ENCODE measurements at places on chromosomes 3 and 15.
A peak's percentile ranks its signal among the peaks of the same experiment; 100 is the strongest.

- H3K4me1 ChIP-seq, result no peaks in the 10 kb centered on the region
- no peak overlapping the region for H3K27ac ChIP-seq
- H3K4me3 ChIP-seq, result no peak overlapping the region
- no peaks in the 10 kb centered on the region for H3K36me3 ChIP-seq
Measured at GRCh38 chr3:173743111-173743510, 345.6 kb downstream of the NLGN1 start.

GRCh38 chr3:129424185-129424841 is 4.1 kb downstream of the EFCAB12 start:
- DNase-seq, result no peak
- H3K36me3 ChIP-seq, result no peaks in the 10 kb centered on the region
- no peak overlapping the region for H3K4me3 ChIP-seq
- no peak overlapping the region for H3K27ac ChIP-seq
- no peaks in the 10 kb centered on the region for H3K27me3 ChIP-seq

DNA sequence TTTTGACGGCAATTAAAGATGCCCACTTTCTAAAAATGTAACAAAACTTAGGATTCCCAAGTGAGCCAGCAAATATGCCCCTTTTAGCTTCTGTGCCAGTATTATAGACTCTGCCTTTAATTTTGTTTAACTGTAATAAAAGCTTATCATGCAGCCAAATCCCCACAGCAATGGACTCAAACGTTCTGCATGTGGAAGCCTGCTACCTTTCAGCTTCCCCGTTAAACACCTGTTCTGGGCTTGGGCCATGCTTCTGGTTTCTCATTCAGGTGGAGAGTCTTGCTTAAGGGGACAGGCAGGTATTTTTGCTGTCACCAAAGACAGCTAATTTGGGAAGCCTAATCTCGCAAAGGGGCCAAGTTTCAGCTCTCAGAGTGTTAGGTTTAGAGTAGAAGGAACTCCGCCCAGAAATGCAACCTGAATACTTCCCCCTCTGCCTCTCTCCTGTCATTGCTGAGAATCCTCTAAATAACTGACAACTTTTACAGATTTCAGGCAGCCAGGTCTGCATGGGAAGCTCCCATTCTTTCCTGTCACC is 399.4 kb upstream of the ATP11B start:
- no peaks in the 10 kb centered on the region for H3K27me3 ChIP-seq
- DNase-seq, result no peak
- H3K4me1 ChIP-seq, result no peaks in the 10 kb centered on the region
- H3K27ac ChIP-seq, result no peak overlapping the region

DNA sequence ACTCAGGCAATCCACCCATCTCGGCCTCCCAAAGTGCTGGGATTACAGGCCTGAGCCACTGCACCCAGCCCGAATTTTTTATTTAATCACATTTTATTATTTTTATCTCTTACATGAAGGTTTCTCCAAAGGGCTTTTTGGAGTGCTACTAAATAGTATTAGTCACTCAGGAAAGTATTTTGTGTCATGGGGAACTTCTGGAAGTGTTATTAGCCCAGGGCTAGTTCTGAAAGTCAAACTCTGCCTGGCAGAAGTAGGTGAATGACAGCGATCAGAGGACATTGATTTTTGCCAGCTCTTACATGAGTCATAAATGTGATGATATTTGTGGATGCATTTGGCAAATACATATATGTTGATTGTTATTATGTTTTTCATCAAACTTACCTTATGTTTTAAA is 48.7 kb downstream of the ZPLD1 start:
- DNase-seq, result no peak
- H3K4me1 ChIP-seq, result no peaks in the 10 kb centered on the region
- H3K4me3 ChIP-seq, result no peak overlapping the region
- no peak overlapping the region for H3K27ac ChIP-seq
- no peaks in the 10 kb centered on the region for H3K36me3 ChIP-seq

DNA sequence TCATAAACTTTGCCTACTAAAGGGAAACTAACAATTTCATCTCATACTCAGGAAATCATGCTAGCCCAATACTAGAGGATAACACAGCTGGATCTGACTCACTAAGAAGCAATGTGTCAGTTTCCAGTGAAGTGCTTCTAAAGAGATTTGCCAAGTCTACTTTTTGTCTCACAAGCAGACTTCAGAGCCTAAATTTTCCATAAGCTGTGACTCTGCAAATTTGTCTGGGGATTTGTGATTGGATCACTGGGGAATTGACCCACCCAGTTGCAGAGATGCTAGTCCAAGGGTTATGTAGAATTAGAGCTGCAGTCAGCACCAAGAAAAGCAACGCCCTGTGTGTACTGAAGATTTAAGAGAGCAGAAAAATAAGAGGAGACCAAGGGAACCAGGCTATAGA is 647.1 kb downstream of the NTRK3 start:
- no peak for DNase-seq
- no peaks in the 10 kb centered on the region for H3K36me3 ChIP-seq
- H3K27ac ChIP-seq, result no peak overlapping the region
- no peak overlapping the region for H3K4me3 ChIP-seq

- no peak overlapping the region for H3K27ac ChIP-seq
- no peaks in the 10 kb centered on the region for H3K4me1 ChIP-seq
- DNase-seq, result no peak
- no peaks in the 10 kb centered on the region for H3K27me3 ChIP-seq
Measured at GRCh38 chr3:28239108-28239507, 2.3 kb upstream of the CMC1 start.

DNA sequence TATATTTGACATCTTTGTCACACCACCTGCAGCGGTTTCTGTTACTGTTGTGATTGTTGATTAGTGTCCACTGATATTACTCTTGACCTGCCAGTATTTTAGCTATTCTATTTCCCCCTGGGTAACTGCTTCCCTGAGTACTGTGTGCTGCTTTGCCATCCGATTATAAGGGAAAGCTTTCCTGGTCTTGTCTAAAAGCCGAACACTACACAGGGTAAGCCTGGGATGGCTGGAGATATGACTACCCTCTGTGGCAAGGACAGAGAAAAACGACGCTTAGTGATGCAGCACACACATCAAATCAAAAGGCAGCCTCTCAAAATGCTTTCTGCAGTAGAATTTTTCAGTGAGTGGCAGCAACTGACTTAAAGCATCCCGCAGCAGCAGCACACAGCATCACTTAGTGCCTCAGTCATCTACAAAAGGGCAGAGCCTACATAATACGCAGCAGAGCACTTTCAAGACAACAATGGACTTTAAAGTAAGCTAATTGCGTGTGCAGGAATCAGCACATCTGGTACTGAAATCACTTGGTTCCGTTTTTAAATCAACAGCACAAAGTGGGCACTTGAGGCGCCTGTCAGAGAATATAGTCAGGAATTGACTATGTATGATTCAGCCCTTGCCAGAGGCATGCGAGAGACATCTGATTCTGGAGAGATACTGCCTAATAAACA is 656.3 kb upstream of the TGFBR2 start:
- H3K36me3 ChIP-seq, result no peaks in the 10 kb centered on the region
- no peak overlapping the region for H3K27ac ChIP-seq
- no peak overlapping the region for H3K4me3 ChIP-seq
- no peaks in the 10 kb centered on the region for H3K4me1 ChIP-seq

DNA sequence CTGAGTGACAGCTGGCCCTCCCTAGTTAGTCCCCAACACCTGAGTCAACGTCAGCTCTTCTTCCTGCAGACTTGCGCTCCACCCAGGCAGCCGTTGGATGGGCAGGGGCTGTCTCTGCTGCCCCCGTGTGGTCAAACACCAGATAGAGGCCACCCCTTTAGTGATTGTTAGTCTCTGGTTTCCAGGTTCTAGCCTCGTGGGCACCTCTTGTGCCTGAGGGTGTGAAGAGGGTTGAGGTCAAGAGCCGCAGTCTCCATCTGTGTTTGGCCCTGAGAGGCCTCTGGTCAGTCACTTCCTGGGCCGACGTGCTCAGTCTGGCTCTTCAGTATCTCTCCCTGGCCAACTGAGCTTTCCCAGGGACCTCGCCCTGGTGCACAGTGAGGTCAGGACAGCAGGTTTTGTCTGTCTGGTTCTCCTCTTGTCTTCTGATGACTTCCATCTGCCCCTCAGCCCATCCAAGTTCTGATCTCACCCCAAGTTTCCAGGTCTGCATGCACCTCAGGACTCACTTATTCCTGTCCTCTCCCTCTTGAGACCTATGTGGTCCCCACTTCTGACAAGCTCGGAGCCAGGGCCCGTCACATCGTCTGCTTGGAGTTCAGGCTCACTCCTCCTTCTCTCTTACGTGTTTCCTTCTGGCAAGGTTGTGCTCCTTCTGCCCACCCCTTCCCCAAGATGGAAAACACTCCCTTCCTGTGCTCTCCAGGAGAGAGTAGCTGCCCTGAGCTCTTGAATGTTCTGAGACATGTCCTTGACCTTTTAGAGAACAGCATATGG is 20.9 kb downstream of the CD276 start:
- H3K36me3 ChIP-seq, result peaks cover 82% of the 10 kb centered on the region
- peaks cover 3% of the 10 kb centered on the region for H3K4me1 ChIP-seq
- peak; percentile 79 for DNase-seq
- no peaks in the 10 kb centered on the region for H3K27me3 ChIP-seq
- H3K4me3 ChIP-seq, result no peak overlapping the region

- no peak overlapping the region for H3K27ac ChIP-seq
- no peaks in the 10 kb centered on the region for H3K36me3 ChIP-seq
- no peaks in the 10 kb centered on the region for H3K4me1 ChIP-seq
- H3K27me3 ChIP-seq, result no peaks in the 10 kb centered on the region
- H3K4me3 ChIP-seq, result no peak overlapping the region
Measured at GRCh38 chr3:97389936-97390335, 374.6 kb upstream of the ARL6 start.

GRCh38 chr3:58568572-58569286 is 8.5 kb downstream of the FAM107A start:
- H3K4me3 ChIP-seq, result no peak overlapping the region
- DNase-seq, result peak; percentile 64
- no peaks in the 10 kb centered on the region for H3K36me3 ChIP-seq

- no peak overlapping the region for H3K4me3 ChIP-seq
- no peaks in the 10 kb centered on the region for H3K27me3 ChIP-seq
- no peaks in the 10 kb centered on the region for H3K36me3 ChIP-seq
- H3K4me1 ChIP-seq, result no peaks in the 10 kb centered on the region
- DNase-seq, result no peak
- no peak overlapping the region for H3K27ac ChIP-seq
Measured at GRCh38 chr3:76122007-76122406, 336.7 kb upstream of the ZNF717 start.

- H3K36me3 ChIP-seq, result no peaks in the 10 kb centered on the region
- H3K27me3 ChIP-seq, result no peaks in the 10 kb centered on the region
- H3K4me3 ChIP-seq, result no peak overlapping the region
Measured at GRCh38 chr3:24736701-24737100, 242.1 kb upstream of the THRB start.

DNA sequence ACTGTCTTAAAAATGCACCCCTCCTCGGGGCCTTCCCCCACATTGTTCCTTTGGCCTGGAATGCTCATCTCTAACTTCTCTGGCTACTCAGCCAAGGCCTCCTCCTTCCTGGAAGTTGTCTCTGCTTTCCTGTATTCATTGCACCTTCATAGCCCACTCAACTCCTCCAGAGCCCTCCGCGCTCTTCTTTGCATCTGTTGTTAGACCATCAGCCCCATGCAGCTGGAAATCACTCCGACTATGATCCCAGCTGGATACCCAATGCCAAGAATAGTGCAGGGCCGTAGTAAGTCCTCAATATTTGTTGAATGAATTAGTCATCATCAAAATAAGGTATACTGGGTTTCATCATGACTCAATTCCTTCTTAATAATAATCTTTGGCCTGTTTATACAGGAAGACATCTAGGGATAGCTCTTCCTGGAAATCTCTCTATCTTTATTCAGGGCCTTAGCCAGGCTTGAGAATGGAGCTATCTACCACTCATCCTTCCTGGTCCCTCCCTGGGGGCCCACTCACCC is 112.7 kb downstream of the SYNPR start:
- no peaks in the 10 kb centered on the region for H3K36me3 ChIP-seq
- H3K4me1 ChIP-seq, result peaks cover 4% of the 10 kb centered on the region
- no peaks in the 10 kb centered on the region for H3K27me3 ChIP-seq
- DNase-seq, result no peak

DNA sequence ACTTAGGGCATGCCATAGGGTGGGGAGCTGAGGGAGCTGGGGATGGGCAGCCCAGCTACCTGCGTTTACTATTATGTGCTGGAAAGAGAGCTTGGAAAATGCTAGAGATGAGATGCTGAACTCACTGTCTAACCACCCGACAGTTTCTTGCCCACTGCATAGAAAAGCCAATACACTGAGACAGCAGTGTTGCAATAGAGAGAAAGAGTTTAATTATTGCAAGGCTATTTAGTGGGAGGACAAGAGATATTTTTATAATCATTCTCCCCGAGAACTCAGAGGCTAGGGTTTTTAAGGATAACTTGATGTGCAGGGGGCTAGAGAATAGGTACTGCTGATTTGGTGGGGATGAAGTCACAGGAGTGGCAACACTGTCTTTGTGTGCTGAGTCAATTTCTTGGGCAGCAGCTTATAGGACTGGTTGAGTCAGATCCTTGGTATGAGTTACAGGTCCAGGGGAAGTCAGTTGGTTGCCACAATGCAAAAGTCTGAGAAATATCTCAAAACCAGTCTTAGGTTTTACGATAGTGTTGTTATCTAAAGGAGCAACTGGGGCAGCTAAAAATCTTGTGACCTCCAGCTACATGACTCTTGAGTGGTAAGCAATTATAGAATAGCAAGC is 205.9 kb downstream of the GABRG3 start:
- no peak overlapping the region for H3K27ac ChIP-seq
- H3K27me3 ChIP-seq, result no peaks in the 10 kb centered on the region
- H3K36me3 ChIP-seq, result no peaks in the 10 kb centered on the region
- no peaks in the 10 kb centered on the region for H3K4me1 ChIP-seq
- no peak for DNase-seq

DNA sequence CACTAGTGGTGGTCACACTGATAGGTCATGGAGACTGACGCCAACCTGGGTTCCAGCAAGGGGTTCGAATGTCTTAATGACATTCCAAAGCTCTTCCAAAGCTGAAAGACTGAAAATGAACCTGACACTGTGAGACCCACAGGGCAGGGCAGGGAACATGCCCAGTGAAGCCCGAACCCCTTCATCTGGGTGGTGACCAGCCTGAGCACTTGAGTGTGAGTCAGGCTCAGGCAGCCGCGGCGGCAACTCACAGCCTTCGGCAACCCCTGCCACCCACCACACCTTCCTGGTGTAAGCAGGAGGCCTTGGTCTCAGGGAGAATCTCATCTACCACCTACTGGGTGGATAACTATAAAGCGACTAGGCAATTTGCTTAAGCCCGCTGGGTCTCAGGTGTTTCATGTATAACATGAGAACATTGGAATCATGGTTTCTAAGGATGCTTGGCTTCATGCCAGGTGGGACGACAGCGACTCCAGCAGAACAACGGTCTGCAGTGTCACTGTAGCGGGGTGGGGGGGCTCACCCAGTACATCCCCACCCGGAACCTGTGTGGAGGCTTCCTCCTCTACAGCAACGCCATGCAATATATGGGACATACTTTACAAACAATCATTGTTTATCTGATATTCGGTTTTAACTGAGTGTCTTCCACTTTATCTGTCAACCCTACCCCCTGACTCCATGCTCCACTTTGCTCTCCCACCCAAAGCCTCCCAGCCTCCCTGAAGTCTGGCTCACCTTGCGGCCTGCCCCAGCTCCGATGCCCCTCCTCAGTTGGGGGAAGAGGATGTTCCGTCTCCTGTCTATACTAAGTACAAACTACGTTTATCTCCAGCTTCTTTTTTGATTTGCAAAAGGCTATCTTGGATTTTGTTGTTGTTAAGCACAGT is 125.0 kb upstream of the MEF2A start:
- no peak for DNase-seq
- no peaks in the 10 kb centered on the region for H3K36me3 ChIP-seq
- no peaks in the 10 kb centered on the region for H3K4me1 ChIP-seq
- no peaks in the 10 kb centered on the region for H3K27me3 ChIP-seq
- no peak overlapping the region for H3K27ac ChIP-seq
